A549 treated with AZD2906 at 1 μM for 4 hours (cell line): ENCODE measurements at places on chromosomes 7 and 10. TPM values are rescaled to one million over a fixed set of nuclear protein-coding genes. Genes with fewer than 3 reads are reported as not detected.

MGAM2 gene
- total RNA-seq: 0.01 to 0.02 TPM (median 0.02 TPM) in 3 of 5 replicates, not detected in the others

MTERF1 gene
- total RNA-seq: 10.7 to 12.8 TPM (median 10.9 TPM) in 5 replicates

HMX2 gene
- total RNA-seq: 0.07 to 0.17 TPM (median 0.08 TPM) in 3 of 5 replicates, not detected in the others

PCLO gene
- total RNA-seq: 0.77 to 1.5 TPM (median 0.85 TPM) in 5 replicates

OR2A7 gene
- not detected in 5 replicates for total RNA-seq

HOXA5 gene
- 3.3 to 5.9 TPM (median 4.0 TPM) in 5 replicates for total RNA-seq

OR2A42 gene
- not detected in 5 replicates for total RNA-seq

CALD1 gene
- 147 to 258 TPM (median 211 TPM) in 5 replicates for total RNA-seq

HMX3 gene
- 0.06 to 0.10 TPM (median 0.09 TPM) in 4 of 5 replicates, not detected in the other for total RNA-seq

FOXI2 gene
- total RNA-seq: not detected in 5 replicates

SPDYE6 gene
- not detected in 5 replicates for total RNA-seq

MOGAT3 gene
- not detected in 5 replicates for total RNA-seq
